ENCODE measurements at places on chromosomes 13 and 19.

DNA sequence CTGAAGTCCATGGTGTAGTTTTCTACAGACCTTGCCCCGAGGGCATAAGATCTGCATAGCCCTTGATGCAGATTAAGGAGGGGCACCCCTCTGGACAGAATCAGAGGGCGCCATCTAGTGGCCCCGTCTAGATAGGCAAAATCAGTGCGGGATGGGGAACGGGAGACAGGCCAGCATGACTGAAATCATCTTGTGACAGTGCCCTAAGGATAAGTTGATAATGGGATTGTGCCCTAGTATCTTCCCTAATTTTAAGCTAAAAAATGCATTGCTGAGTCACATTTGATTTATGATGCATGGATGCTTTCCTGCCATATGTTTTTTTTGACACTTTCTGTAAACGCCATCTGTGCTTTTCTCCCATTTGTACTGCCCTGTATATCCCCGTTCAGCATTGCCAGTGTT is 19.0 kb upstream of the GPI start:
- DNase-seq, result peak; percentile 41

DNA sequence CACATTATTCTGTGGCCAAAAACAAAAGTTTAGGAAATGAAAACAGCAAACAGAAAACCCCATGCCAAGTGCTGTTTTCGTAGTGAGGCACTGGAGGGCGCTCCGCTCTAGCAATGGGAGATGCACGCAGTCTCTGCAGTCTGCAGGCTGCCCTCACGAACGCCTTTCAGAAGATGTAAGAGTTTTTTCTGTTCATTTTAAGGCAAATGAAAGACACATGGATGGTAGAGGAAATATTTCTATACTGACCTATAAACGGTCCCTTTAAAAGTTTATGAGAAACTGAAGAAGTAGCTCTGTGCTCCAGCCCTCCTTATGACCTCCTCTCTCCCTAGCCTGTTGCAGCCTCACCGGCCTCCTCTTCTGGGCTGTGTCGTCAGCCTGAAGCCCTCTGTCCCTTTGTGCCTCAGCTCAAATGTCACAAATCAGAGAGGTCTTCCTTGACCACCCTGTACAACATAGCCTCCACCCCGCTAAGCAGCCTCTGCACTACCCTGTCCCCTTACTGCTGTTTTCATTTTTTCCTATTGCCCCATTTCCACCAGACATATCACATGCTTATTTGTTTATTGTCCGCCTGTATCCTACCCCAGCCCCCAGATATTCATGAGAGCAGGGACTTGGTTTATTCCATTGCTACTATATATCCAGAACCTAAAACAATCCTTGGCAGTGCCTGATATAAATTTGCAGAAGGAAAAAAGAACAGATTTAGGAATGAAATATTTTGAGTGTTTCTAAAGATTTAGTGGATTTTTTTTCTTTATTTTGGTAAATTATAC is 116.4 kb downstream of the TM9SF2 start:
- no peak for DNase-seq

GRCh38 chr19:29712744-29713516 is 2.1 kb downstream of the C19orf12 start:
- DNase-seq, result no peak

DNA sequence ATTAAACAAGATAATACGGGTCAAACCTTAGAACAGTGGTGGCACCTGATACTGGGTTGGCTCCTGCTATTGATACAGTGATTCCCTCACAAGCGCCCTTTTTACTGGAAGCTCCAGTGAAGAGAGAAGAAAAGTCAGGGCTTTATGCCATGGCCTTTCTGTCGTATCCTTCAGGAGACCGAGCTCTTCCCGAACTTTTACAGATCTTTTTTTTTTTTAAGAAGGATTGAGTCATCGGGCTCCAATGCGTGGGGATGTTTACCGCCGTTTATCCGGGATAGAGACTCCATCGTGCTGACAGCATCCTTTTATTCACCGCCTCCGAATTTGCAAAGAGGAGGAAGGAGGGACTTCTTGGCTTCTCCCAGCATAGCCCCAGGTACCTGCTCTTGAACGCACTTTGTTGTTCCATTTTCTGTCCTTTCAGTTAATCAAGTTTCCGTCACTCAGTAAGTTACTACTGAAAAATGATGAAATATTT is 574 bp downstream of the ZNF227 start:
- no peak for DNase-seq

- no peak for DNase-seq
Measured at GRCh38 chr19:6232601-6233055, 47.1 kb downstream of the MLLT1 start.

- DNase-seq, result no peak
Measured at GRCh38 chr19:46732966-46733689, 12.7 kb upstream of the FKRP start.

GRCh38 chr19:21765151-21765550 is 2.2 kb downstream of the ZNF100 start:
- DNase-seq, result no peak

DNA sequence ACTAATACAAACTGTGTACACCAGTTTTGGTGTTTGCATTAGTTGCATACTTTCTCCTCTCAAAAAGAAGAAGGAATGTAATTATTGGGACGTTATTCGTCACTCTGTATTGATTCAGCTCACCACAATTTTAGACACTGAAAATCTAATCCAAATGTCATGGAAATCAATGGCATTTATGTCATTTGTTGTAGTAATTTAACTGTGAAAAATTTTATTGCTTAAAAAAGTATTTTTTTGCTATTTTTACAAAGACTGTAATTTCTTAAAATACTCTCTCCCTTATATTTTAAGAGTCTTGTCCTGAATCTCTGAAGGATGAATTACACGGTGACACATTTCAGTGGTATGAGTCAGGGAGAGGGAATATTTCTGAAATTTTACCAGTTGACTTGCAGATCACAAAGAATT is 2117.6 kb downstream of the PCDH9 start:
- DNase-seq, result no peak

Measured in activated T-helper 1 cell treated with anti-CD3 and anti-CD28 coated beads, Interleukin-2, amount 50 U/mL, for 16 hours (primary cell).